ENCODE measurements at places on chromosomes 6 and 20.

DNA sequence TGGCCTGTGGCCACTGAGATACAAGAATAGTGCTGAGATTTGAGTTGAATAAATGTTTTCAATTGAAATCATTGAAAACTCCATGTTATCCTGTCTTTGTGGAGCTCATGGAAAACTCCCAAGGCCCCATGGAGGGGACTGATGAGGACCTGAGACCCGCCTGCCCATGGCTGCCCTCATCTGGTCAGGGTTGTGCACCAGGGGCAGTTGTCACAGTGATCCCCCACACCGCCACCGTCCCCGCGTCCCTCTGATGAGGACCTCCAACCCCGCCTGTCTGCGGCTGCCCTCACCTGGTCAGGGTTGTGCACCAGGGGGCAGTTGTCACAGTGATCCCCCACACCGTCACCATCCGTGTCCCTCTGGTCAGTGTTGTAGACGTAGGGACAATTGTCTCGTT is 27.8 kb downstream of the THBS2 start:
- no peak for DNase-seq

- peak; percentile 83 for DNase-seq
These were observed 4.9 kb downstream of the LAMA4 start for GRCh38 chr6:112249489-112249888.

DNA sequence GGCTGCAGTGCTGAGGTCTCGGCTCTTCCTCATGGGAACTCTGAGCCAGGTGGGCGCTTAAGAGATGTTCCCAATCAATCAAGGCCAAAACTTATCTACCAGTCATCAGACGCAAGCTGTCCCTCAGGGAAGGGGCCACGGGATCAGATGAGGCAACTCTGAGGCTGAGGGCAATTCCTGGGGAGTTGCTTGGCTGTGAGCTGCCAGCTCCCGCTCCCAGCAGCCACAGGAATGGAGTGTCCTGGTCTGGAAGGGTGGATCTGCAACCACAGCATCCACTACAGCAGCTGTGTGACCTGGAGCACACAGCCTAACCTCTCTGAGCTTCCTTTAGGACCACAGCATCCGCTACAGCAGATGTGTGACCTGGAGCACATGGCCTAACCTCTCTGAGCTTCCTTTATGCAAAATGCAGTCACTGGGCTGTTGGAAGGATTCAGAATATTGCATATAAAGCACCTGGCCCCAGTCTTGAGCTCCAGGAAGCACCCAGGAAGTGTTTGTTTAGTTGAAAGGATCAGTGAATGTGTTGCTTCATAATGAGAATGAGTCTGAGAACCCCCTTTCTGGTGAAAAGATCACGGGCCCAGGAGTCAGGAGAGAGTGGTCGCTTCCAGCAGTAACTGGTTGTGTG is 60.9 kb downstream of the TFAP2C start:
- DNase-seq = peak; percentile 20

DNA sequence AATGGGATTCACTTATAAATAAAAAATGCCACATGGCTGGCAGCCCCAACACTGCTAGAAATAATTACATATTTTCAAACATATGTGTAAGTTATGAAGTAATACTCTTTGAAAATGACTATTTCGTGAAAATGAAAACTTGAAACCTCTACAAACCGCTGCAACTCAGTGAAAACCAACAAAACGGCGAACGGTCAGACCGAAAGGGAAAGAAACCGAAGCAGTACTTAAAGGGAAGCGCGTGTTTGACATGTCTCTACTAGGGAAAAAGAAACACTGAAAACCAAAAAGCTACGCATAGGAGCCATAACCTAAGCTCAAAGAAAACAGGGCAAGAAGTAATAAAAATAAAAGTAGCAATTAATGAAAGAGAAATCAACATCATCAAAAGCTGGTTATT is 121.0 kb upstream of the GGTLC1 start:
- DNase-seq = no peak

DNA sequence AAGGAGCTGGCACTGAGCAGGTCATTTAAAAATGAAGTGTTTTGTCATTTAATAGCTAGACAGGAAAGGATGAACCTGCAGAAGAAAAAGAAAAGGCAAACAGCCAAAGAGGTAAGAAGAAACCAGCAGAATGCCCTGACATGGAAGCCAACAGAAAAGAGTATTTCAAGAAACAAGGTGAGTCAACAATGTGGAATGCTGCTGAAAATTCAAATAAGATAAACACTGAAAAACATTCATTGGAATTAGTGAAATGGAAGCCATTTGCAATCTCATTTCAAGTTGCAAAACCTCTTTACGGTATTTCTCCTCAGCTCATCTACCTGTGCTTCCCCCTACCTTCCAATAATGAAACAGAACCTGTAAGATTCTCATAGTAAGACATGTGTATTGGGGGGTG is 59.6 kb downstream of the RWDD2A start:
- peak; percentile 75 for DNase-seq

DNA sequence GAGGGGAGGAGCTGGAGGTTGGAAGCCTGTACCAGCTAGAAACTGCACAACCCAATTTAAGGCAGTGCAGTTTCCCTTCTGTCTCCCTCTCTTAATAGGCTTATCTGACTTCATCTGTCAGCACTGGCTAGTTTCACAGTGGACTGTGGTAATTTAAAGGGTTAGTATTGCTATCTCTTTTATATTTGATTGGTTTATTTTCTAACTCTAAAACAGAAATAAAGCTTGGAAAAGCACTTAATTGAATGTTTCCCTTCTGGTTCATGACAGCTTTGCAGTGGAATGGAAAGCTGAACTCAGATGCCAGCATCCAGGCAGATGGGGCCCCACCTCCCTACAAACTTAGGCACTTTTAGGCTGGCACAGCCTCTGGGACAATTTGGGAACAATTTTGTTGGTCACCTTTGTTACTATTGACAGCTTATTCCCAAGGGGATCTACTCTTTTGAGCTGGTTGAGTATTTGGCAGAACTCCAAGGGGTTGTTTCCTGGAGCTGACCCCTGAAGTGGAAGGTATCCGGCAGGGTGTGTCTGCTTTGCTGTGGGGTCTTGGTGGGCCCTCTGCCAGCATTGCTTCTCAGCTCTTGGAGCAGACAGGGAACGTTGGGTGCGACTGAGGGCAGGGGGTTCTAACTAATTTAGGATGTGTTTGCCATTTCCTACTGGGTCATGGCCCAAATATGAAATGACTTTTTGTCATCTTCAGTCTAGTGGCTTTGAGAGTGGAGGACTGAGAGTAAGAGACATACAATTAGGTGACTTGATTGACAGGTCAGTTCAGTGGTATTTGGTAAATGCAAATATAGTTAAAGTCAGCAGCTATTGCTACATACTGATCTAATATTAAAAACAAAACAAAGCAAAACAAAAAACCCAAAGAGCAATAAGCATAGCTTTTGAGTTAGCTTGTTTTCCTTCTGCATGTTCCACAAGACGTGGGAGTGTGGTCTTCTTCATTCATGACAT is 9.3 kb downstream of the SH3BGRL2 start:
- no peak for DNase-seq

- DNase-seq = peak; percentile 23
These were observed 64.9 kb upstream of the CITED2 start for GRCh38 chr6:139439349-139439748.

DNA sequence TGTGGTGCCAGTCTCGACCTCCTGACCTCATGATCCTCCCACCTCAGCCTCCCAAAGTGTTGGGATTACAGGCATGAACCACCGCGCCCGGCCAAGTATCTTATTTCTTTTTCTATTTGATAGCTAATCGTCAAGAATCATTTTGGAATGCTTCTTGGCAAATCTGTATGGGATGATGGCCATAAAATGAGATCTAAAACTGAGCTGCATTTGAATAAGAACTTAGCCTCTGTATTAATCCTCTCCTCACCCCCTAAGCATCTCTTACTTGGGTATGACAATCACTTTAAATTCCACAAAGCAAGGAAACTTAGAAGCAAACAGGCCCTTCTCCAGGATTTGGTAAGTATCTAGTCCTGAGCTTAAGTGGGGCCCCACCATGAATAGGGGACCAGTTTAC is 108.9 kb upstream of the BTBD3 start:
- DNase-seq = no peak

- no peak for DNase-seq
These were observed 2.9 kb downstream of the SLC2A4RG start for GRCh38 chr20:63742381-63743024.

- DNase-seq = no peak
These were observed 166.4 kb upstream of the ZNF217 start for GRCh38 chr20:53760025-53760441.

DNA sequence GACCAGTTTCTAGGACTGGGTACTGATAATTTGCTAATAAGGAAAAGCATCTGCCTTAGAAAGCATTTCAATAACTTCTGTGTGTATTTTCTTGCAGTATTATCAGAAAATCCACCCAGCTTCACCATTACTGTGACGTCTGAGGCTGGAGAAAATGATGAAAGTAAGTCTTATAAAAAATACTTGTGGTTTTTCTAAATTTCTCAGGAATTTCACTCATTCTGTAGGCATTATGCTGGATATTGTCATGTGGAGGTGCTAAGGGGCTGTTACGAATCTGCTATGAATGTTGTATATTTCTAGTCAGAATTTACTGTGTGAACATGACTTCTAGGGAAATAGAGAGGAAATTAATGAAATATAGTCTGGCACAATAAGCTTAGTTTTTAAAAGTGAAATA is 8.9 kb downstream of the RWDD1 start:
- DNase-seq = peak; percentile 50

DNA sequence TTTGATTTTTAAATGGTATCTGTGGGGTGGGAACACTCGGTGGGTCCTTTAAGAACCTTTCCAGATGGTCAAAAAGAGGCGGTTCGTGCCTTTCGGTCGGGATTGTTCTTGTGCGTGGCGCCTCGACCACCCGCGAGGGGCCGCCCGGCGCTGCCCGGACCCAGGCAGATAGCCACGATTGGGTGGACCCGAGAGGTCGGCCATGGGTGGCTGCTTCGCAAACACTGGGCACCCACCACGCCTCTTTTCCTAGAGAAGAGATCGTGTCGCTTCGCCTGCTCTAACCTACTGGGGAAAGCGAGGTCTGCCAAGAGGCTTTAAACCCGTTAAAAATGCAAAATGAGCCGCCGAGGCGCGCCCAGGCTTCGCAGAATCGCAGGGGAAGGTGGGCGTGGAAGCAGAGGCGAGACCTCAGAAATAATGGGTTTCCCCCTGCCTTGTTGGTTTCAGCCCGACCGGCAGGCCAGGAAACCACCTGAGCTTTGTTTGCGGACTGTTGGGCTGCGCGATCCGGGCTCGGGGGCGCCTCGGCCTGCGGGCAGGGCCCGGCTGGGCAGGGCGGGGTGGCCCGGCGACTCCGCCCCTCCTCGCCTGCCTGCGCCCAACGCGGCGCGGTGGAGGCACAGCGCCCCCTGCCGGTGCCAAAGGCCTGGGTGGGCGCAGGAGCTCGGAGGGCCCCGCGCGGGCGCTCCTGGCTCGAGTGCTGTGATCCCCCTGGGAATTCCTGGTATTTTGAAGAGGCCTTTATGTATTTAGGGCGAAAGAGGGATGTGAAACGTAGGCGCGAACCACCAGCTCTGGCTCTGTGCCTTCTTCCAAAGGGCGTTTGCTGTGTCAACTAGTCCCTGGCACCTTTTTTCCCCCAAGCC is 1.6 kb downstream of the MARCKS start:
- peak; percentile 91 for DNase-seq

DNA sequence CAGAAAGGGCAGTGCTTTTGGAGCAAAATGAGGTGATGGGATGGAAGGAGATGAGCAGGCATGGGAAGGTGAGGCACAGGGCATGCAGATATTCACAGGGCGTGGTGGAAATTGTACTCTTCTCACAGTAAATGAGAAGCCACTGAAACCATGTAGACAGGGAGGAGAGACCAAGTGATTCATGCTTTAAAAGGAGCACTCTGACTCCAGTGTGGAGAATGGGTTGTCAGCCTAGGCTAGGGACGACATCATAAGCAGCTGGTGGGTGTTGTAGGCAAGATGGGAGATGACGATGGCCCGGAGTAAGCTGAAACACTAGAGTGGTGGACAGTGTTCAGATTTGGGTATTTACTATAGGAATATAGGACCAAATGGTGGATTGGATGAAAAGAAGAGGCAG is 18.4 kb downstream of the PDE7B start:
- DNase-seq = peak; percentile 21

GRCh38 chr6:139290787-139291311 is 949 bp downstream of the TXLNB start:
- peak; percentile 40 for DNase-seq

DNA sequence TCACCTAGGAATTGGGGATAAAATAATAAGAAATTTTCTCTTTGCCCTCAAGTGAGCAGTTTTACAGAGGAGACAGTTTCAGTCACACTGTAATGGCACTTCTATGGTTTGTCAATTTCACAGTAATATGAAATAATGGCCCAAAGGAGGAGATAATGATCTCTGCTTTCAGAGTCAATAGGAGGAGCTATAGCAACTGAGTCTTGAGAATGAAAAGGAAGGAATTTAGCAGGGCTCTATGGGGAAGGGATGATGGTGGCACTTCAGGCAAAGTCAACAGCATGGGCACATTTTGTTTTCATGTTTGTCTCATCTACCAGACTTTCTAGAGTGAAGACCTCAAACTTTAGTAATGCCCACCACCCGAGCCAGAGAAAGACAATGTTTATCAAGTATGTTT is 138.3 kb upstream of the HMGN3 start:
- no peak for DNase-seq

DNA sequence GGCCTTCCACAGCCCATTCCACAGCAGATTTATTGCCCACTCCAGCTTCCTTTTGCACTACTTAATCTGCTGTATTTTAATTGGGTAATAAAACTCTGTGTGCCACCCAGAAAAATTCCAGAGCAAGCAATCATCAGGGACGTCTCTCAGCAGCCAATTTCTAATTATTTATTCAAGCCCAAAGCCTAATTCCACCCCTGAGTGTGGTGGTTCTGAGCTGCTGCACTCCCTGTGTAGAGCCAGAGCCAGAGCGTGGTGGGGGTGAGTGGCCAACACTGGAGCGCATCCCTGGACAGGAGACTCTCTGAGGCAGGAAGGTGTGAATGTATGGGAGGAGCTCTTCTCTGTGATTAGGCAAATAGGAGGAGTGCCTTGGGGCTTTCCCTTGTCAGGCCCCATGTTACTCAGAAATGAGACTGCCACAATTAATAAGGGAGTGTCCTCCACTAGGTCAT is 66.1 kb downstream of the CD24 start:
- no peak for DNase-seq

DNA sequence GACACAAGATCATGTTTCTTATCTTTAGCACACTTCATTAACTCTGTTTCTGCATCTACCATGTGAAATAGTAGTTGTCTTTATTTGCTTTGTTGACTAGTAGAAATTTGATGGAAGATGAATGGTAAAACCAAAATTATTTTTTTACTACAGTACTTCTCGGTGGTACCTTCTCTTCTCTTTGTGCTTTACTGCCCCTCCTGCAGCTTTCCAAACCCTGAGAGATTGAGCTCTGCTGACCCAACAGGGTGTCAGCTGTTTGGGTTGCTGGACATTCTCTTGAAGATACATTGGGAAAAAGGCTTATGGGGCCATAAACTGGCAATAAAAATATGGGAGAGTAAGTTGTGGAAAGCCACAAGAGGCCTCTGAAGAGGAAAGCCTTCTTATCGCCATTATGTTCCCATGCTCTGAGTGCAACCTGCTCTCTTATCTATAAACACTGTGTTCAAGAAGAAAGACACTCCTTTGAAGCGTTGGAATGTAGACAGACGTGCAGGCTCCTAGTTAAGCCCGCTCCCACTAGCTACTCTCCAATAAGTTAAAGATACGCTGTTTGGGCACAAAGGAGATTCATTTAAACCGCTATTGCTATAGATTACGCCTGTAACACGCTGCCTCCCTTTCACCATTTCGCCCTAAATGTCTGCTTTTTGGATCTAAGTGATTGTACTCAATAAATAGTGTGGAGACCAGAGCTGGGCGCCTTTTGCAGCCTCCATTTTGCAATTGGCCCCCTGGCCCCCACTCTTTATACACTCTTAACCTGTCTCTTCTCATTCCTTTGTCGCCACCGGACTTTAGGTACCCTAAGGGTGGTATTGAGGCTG is 60.1 kb upstream of the PRSS16 start:
- peak; percentile 22 for DNase-seq

- DNase-seq = no peak
These were observed 28.9 kb upstream of the RALGAPA2 start for GRCh38 chr20:20741087-20742045.

Measured in ELR (cell line).